ENCODE measurements at places on chromosomes 1 and 21.

DNA sequence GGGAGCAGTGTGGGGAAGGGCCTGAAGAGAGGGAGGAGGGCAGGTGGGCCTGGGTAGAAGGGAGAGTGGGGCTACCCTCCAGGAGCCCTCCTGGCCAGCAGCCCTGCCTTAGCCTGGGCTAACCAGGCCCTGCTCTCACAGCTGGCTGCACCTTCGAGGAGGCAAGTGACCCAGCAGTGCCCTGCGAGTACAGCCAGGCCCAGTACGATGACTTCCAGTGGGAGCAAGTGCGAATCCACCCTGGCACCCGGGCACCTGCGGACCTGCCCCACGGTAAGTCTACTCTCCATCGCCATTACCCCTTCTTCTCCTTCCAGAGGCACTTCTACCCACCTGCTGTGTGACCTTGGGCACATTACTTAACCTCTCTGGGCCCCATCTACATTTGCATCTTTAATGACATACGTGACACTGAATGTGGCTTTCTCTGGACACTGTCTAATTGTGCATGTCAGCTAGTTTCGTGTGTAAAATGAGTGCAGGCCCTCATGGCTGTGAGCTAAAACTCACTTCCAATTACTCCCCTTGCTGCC, 18.9 kb downstream of the PTPRU start:
- peak; percentile 57 for DNase-seq

GRCh38 chr1:101128211-101128727, 102.7 kb upstream of the DPH5 start:
- DNase-seq: no peak

DNA sequence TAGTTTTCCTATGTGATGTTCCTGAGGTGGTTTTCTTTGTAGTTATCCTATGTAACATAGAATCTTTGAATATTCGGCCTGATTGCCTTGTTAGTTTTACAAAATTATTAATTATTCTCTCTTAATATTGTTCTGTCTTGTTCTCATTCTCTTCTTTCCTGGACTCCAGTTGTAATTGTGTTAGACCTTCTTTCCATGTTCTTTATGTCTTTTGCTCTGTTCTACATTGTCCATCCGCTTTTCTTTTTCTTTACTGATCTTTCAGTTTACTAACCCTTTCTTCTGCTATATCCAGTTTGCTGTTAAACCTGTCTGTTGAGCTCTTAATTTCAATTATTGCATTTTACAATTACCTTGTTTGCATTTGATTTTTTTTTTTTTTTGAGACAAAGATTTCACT, 89.3 kb downstream of the PEX14 start:
- no peak for DNase-seq

- no peak for DNase-seq
Observed at GRCh38 chr1:63119575-63120155, 202.7 kb upstream of the FOXD3 start.

GRCh38 chr1:9825093-9826074, 1.6 kb upstream of the CLSTN1 start:
- DNase-seq: peak; percentile 86

- DNase-seq: no peak
Observed at GRCh38 chr21:29613021-29613420, 314.3 kb downstream of the BACH1 start.

DNA sequence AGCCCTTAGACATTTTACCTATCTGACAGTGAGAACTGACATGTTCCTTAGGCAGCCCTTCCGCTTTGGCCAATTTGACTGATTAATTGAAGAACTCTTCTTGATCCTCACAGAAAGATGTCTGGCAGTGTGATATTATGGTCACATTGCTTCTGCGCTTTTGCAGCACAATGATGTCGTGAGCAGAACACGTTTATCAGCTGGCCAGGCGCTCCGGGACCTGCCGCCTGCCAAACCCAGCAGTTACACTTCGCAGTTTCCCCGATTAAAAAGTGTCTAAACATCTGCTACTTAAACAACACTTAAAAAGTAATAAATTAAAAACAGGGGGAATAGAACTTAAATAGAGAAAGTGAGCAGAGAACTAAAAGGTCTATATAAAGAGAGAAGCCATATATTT, 103.5 kb upstream of the ETS2 start:
- DNase-seq: no peak

- DNase-seq: no peak
Observed at GRCh38 chr1:205199090-205199930, 12.2 kb downstream of the DSTYK start.

DNA sequence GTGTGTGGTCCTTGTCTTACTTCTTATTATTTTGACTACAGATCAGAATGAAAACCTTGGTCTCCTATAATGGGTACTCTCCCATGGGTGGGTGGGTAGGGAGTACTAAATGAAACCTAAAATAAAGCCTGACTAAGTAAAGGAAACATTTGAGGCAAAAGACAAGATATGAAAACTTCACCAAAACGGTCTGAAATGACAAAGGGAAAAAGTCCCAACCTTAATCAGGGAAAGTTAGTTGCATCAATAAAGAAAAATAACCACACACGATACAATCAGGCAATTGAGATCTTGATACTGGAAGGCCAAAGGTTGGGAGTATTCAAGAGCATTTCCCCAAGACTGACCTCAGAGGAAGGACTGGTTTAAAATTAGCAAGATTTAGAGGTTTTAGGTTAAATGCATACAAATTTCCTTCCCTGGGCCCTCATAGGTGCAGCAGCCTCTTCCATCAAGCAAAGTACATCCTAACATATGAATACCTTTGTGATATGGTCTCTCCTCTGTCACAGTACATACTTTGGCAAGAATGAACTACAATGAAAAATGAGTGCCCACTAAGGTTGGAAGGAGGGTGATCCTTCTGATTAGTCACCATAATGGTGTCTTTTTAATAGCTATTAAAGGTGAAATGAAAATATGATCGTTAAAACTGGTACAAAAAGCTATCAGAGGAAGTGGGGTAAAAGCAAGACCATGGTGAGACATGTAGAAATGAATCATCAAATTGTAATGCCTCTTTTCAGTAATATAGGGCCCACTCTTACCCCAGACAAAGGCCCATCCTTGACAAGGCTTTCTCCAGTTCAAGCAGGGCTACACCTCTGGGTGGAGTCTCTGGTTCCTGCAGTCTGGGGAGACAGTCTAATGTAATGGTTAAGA, 15.3 kb upstream of the TNFSF4 start:
- DNase-seq: no peak

- DNase-seq: no peak
Observed at GRCh38 chr1:229452956-229453801, 19.3 kb upstream of the ACTA1 start.

- DNase-seq: no peak
Observed at GRCh38 chr1:163381487-163382184, 59.9 kb downstream of the NUF2 start.

DNA sequence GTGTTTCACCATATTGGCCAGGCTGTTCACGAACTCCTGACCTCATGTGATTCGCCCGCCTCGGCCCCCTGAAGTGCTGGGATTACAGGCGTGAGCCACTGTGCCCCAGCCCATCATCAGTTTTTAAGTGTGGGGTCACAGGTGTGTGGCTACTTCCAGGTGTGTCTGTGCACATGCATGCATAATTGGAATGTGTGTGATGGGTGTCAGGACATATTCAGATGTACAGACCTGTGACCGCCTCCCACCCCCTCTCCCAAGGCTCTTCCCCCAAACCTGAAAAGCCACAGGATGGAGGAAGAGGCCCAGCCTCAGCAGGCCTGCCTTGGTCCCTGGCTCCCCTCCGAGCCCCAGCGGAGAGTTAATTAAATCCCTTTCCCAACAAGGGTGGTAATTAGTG, 37.3 kb upstream of the CSF3R start:
- DNase-seq: no peak

DNA sequence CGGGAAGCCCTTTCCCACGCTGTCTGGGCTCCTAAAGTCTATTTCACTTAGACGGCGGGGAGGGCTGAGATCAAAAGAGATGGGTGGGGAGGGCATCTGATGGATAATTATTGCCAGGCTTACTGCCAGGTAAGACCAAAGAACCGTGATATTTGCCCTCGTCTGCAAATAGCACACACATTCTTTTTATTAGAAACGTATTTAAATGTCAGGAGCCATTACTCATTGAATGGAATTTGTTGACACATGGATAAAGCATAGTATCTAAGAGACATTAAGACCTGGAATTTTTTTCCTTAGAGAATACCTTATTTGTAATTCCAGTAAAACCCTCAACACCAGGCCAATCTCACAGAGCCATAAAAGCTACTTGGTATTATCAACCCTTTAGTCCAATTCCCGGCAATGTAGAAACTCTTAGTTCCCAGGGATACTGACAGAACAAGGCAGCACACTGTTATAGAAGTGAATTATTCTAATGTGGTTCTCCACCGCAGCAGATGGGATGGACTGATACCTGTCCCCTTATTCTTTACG, 10.6 kb downstream of the URB1 start:
- no peak for DNase-seq

GRCh38 chr1:81437213-81437612, 363.5 kb upstream of the ADGRL2 start:
- DNase-seq: no peak

DNA sequence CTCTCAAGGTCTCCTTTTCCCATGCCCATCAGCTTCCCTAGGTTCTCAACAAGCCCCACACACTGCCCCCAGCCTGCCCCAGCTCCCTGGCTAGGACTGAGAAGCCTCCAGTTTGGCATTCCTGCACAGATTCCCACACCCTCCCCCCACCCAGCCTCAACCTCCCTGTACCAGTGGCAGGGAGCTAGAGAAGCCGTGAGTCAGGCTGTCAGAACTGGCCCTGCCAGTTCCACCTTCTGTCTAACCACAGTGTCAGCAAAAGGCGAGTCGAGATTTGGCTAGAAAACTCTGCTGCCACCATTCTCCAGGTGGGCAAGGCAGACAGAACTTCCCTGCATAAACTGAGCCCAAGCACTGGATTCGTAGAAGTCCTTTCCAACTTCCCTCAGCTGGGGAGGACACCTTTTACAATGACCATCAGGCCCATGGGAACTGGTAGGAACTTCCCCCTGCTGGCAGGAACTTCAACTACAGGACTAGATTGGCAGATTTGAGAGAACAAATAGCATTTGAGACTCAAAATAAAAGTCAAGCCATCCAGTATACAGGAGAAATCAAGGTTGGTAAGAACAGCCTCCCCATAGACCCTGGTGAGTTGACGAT, 31.0 kb downstream of the TNNT2 start:
- no peak for DNase-seq

GRCh38 chr1:196594700-196595099, 13.5 kb downstream of the KCNT2 start:
- DNase-seq: no peak

DNA sequence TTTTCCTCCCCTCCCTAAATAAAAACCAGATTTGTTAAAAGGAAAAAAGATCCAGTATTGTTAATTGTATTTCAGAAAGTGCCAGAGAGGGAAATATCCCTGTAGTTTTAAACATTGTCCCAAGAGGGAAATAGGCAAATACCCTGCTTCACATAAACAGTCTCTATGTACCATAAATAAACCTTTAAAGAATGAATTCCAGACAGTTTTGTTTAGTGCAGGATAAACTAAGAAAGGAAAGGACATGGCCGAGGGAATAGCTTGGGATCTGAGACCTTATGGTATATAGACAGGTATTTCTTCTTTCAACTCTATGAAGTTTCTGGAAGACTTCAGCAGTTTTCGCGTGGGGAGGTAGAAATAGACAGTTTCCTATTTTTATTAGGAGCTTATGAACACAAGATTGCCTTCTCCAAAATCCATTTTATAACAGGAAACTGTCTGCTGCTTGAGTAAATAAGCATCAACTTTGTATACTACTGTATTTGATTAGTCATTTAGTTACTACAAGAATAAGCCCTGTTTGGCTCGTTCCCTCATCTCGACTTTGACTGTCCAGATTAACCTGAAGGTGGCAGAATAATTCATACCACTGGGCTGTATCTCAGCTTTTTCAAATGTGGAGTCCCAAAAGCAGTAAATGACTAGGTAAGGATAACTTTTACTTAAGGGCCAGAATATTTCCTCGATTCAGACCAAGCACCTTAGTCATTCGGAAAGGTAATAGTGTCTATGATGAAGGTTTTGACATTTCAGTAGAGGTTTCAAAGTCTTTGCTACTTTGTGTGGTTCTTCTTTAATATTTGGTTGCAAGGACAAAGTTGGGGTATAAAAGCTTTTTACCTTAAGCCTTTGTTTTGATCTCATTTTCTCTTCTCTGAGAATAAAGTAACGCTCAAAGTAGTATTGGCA, 177.5 kb downstream of the VPS13D start:
- no peak for DNase-seq

DNA sequence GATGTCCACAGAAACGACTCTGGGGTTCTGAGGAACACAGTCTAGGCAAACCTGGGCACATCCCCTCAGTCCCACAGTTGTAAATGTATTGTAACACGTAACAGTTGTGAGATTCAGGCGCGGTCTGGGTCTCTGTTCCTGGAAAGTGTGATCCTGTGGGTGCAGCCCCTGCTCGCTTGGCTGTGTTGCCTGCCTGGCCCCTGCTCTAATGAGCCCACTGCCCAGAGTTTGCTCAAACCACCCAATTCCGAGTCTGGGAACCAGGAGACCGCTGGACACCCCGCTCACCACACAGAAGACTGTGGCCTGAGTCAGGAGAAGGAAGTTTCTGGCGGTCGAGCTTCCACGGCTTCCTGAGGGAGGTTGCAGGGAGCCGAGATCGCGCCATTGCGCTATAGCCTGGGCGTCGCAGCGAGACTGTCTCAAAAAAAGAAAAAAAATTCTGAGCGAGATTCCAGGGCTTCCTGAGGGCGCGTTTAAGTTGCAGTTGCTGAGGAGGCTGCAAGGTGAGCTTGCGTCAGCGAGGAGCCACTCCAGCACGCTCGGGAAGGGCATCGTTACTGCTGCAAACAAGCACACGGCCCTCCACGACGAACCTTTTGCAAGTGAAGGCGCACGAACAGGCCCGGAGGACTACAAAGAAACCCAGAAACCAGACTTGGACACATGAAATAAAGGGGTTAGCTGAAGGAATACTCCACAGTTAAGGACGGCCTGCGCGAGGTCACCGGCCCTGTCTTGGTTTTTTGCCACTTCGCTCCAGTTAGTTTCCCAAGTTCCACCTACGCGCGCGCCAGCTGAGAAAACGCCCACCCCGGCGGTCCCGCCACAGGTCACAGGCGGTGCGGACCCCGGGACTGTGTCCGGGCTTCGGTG, 1.1 kb downstream of the C21orf58 start:
- no peak for DNase-seq

GRCh38 chr1:160620942-160621632, 25.8 kb downstream of the SLAMF1 start:
- DNase-seq: no peak

GRCh38 chr1:45686015-45686287, 382 bp downstream of the GPBP1L1 start:
- no peak for DNase-seq

- DNase-seq: no peak
Observed at GRCh38 chr1:226654046-226654667, 84.9 kb downstream of the ITPKB start.

GRCh38 chr1:119815361-119815760, 4.1 kb upstream of the REG4 start:
- DNase-seq: no peak

DNA sequence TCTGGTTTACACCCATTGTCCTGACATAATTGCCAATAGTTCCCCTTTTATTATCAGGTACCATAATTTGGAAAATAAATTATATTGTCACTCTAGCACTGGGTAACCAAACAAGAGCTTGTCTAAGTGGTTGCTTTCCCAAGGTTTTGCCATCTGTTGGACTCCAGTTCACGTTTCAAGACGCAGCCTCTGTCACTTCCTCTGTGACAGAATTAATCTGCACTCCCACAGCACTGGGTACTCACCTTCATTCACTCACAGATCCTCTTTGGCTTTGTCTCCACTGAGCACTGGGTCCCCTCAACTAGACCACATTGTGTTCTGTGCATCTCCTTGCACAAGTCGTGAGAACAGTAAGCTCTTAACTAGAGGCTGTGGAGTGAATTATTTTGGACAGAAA, 123.6 kb upstream of the JUN start:
- no peak for DNase-seq

GRCh38 chr1:17531682-17532487, 7.6 kb upstream of the ARHGEF10L start:
- no peak for DNase-seq

Data from mesenteric fat pad (tissue), 1 donor.